ENCODE measurements at places on chromosomes 7 and 10.

DNA sequence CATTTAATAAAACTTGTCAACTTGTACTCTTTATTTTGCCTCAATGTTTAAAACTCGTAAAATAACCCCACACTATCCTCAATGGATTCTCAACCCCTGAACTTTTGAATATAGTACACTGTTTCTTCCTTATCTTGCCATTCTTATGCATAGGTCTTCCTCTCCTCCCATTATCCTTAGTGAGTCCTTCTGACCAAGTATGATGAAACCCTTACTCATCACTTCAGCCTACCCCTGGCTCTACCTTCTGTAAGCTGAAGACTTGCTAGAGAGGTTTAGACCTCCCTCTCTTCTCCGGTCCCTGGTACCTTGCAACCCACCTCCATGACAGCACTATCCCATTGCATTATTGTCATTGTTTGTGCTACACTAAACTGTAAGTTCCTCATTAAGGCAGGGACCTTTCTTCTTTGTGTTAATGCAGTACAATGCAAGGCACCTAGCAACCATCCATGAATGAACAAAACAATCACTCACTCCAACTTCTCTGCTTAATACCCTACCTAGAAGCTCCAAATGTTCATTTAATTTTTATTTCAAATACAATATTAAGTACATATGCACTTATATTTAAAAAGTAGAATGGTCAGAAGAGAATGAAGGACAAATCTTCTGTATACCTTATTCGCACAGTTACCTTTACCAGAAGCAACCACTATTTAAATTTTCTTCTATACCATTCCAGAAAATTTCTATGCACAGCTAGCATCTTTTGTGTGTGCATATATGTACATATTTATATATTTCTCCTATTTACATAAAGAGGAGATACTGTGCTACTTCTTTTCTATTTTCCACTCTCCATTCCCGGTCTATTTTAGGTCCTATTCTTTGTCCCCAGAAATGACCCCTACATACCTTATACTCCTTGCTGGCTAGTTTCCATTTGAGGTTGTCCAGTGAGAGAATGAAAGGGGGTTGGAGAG is 77.5 kb downstream of the SLC16A9 start:
- DNase-seq: no peak

DNA sequence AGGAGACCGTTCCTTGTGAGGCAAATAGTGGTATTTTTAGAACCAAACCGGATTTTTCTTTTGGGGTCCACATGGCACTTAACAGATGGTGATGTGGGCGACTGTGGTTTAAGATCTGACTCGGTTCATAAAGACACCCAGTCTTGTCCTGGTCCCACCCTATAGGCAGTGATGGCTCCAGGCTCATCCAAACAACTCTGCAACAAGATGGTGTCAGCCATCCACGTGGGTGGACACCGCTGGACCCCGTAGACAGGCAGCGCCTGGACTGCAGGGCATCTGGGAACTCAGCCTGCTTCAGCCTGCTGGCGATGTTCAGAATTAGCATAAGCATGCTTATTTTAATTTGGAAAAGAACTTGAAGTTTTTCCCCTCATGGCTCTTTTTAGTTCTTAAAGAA is 258.4 kb upstream of the FZD1 start:
- DNase-seq: no peak

- no peak for DNase-seq
These were observed 79.7 kb upstream of the OGDHL start for GRCh38 chr10:49841615-49842332.

DNA sequence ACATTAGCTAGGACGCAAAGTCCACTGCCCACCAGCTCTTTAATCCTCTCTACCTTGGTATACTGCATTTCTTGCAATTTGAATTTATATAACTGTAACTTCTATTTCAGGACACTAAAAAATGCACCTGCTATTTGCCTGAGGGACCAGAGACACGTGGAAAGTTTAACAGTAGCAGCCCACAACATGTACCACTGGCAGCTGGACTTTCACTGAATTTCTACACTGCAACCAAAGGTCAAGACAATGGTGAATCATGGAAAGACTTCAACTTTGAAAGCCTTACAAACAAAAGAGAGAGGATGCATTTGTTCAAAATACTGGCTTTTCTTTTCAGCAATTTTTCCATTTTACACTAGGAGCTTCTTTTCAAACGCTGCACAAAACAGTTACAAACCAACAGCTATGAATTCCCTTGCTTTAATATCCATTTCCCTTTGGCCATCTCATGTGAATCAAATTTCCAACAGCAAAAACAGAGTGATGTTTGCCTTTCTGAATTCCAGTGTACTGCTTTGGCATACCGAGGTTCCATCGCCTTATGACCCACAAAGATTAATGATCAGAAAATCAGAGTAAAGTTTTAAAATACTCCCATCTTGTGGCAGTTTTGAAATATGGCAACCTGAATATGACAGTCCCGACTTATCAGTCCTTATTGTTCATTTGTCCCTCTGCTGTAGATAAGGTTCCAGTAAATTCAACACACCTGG is 29.9 kb upstream of the HNRNPH3 start:
- DNase-seq: no peak

DNA sequence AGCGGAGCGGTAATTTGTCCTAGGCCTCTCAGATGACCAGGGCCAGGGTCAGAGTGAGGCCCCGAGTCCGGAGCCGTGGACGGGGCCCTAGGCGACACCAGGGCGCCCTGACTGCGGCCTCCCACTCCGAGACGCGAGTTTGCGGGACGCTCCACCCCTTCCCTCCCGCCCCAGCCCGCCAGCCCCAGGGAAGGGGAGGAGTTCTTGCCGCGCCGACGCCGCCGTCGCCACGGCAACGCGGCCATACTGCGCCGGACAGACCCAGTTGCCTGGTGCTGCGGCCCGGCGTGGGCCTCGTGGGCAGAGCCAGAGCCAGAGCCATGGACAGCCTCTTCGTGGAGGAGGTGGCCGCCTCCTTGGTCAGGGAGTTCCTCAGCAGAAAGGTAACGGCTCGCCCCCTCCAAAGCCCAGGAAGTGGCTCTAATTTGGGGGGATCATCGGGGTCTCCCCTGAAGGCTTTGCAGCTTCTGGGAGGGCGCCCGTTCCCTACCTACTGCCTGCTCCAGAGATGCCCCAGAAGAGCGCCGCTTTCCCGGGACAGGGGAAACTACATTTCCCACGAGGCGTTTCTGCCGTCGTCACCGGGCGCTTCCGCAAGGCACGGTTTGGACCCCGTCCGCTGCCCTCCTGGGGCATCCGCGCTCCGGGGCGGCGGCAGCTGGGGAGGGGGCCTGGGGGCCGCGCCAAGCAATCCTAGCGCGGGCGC is at the start of gene MINDY4:
Gene MINDY4 (plus strand): TSS at position 244 of the 706 bp plus-strand sequence. CDS start 77 bp downstream, at position 321.
- peak; percentile 45 for DNase-seq

- DNase-seq: no peak
These were observed 569.1 kb downstream of the INHBA start for GRCh38 chr7:41133690-41134299.

DNA sequence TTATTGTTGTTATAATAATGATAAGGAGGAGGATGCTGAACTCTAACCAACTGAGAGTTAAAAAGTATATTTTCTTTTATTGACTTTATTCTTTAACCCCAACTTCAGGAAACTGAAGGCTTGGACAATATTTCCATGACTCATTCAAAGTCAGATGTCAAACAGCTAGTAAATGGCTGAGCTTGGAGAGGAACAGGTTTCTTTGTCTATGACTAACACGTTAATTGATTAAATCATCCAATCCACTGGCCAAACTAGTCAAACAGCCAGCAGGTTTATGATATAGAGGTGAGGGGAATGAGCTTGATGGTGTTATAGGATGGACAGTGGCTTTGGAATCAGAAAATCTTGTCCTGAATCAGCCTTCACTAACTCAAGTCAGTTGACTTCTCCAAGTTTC is 119.1 kb upstream of the WDR11 start:
- no peak for DNase-seq

GRCh38 chr7:66919304-66919703 is 1.7 kb upstream of the TMEM248 start:
- no peak for DNase-seq

DNA sequence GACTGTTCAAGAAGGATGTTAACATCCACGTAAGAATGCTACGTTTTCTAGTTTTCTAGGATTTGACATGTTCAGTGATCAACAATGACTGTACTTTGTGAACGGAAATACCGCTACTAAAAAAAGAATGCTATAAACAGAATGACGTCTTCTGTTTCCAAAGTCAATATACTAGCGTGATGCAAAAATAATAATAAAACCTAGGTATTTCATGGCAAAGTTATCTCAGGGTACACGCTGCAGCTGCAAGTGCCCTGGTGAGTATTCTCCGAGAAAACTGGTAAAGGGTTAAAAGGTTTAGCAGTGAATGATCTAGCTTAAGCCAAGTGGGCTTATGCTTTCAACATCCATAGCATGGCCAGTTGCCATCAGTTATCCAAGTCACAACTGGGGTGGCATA is 653.3 kb upstream of the PFKP start:
- no peak for DNase-seq

Data from activated T-cell treated with anti-CD3 and anti-CD28 coated beads for 1 hour (primary cell).